ENCODE measurements at places on chromosomes 12 and 14.

GRCh38 chr14:51328064-51328771 is 88.2 kb downstream of the TMX1 start:
- DNase-seq, result no peak

DNA sequence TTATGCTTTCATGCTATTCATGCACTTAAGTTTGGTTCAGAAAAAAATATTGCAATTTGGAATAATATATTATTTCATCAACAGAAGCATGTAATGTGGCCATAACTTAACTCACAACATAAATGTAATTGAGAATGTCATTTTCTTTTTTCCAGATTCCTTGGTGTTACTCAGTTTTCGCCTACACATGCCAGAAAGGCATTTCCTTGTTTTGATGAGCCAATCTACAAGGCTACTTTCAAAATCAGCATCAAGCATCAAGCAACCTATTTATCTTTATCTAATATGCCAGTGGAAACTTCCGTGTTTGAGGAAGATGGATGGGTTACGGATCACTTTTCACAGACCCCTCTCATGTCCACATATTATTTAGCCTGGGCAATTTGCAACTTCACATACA is 14.4 kb downstream of the TRHDE start:
- DNase-seq, result no peak

DNA sequence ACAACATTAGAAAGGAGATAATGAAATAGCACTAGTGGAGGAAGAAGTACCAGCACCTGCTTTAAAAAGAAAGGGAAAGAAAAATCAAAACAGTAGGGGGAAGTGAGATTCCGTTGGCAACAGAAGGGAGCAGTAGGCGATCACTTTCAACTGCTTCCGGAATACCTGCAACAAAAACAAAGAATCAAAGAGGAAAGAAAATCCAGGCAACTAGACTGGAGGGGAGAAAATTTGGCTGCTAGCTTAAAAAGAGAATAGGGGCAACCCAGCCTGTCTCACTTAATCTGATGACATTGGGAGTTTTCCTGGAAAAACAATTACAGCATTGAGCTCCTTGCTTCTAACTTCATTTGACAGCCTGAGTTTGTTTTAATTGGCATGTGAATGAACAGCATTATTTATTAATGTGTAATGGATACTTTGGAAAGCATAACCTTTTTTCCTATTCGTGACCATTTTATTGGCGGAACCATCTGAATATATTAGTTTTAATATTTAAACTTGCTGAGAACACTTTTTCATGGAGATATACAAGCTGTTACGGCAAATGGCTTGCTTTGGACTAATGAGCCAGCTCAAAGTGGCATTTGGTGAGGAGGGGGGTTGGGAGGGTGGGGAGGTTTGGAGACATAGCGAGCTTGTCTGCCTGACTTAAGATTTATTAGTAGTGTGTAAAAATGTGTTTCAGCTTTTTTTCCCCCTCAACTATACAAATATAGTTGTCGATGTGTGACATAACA is 2.5 kb upstream of the DACT1 start:
- no peak for DNase-seq

DNA sequence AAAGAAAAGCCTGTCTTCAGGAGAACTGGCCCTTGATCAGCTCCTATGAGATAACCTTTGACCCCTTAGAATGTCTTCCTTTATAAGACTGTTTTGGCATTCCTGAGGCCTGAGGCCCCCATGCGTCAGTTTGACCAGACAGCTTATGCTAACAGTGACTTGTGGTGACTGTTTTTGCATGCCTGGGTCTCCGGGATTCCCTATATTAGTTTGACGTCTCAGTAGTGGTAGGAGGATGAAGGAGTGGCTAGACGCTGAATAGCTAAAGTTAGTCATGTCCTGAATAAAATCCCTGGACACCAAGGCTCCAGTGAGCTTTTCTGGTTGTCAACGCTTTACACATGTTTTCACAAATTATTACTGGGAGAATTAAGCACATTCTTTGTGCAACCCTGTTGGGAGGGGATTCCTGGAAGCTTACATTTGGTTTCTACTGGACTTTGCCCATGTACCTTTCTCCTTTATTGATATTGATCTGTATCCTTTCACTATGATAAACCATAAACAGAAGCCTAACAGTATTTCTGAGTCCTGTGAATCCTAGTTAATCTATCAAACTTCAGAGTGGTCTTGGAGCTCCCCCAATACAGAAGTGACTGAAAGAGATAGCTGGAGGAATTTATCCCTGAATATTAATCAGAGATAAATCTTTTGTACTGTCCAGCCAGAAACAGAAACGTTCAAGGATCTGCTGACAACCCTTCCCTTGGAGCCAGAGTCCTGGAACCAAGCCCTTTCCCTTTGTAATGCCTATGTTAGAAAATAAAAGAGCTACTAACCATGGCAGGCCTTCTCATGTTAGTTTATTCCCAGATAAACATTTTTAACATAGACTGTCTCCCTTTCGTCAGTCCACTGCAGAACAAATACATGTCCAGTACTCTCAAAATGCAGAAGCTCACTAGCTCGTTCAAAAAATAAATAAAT is 479.2 kb downstream of the RPS29 start:
- no peak for DNase-seq

GRCh38 chr12:25311506-25311905 is 60.8 kb upstream of the KRAS start:
- no peak for DNase-seq

- no peak for DNase-seq
Measured at GRCh38 chr12:58530742-58531062, 389.6 kb downstream of the LRIG3 start.

DNA sequence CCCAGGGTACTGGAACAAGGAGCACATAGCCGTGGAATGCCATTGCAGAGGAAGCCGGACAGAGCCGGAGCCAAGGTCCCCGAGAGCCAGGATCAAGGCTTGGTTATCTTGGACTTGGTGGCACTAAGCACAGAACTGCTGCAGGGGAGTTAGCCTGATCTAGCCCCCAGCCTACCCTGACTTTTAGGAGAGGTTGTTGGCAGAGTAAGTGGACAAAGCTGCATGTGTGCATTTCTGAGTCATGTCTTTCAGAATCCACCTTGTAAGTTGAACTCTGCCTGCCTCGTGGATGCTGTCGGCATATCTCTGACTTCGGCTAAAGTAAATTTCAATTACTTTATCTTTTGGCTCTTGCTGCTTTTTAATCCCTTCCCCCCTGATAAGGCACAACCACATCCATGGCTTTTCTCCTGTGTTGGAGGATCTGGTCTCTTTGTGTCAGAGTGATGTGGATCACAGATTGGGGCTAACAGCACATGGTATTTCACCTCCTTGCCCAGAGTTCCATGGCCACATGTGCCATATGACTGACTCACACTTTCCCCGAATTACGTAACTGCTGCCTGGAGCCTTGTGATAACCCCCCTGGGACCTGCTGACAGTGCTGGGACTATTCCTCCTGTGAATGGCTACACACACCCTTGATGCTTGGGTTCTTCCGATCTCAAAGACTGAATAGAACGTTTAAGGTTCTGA is 240.3 kb downstream of the EMP1 start:
- DNase-seq, result no peak

GRCh38 chr12:1832801-1833595 is 12.6 kb downstream of the LRTM2 start:
- DNase-seq, result no peak

GRCh38 chr12:73460212-73460611 is 1077.4 kb upstream of the ATXN7L3B start:
- DNase-seq, result no peak

- no peak for DNase-seq
Measured at GRCh38 chr14:50936016-50936340, 8.3 kb downstream of the PYGL start.

GRCh38 chr12:84056-84455 is 17.5 kb downstream of the IQSEC3 start:
- DNase-seq, result no peak

GRCh38 chr14:68634332-68634731 is 158.5 kb downstream of the ZFP36L1 start:
- DNase-seq, result no peak

GRCh38 chr14:32202998-32203882 is at the start of gene RNU6-8:
TSS of gene RNU6-8 (minus strand) at chr14:32203269.
- peak; percentile 83 for DNase-seq

GRCh38 chr12:132887513-132888351 is at the start of gene CHFR:
TSS of gene CHFR (minus strand) at chr12:132887605. CDS start at chr12:132887328, 277 bp downstream.
- peak; percentile 89 for DNase-seq

DNA sequence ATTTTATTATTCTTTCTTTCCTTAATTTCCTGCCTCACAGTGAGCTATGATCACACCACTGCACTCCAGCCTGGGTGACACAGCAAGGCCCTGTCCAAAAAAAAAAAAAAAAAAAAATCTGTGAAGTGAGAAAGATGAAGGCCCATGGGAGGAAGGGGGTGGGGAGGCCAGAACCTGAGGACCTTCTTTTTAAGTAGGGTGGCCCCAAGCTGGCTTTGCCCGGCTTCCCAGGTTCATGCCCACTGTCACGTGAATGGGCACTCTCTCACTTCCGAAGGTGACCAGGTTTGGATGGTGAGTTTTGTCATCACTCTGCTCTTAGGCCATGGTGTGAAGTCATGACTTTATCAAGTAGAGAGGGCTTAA is 82.3 kb downstream of the TNFAIP2 start:
- DNase-seq, result no peak

DNA sequence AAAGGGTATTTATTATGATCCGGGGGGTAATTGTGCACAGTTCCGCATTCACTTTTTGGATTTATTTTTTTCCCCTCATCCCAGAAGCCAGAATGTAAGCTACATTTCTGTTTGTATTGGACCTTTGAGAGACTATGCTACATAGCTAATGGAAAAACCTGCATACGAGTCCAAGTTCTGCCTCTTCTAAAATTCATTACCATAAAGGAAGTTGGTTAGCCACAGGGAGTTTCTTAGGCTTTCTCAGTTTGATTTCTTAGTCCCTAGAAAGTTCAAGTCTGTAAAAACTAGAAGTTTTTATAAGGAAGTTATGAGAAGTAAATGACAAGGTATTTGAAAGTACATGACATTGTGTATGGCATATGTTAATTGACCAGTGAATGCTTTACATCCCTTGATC is 138.7 kb downstream of the PDE3A start:
- no peak for DNase-seq

- no peak for DNase-seq
Measured at GRCh38 chr12:38610808-38611350, 294.3 kb downstream of the ALG10B start.

- DNase-seq, result no peak
Measured at GRCh38 chr12:57715786-57716185, 21.9 kb downstream of the OS9 start.

- DNase-seq, result no peak
Measured at GRCh38 chr14:71430678-71431376, 501.4 kb upstream of the RGS6 start.

DNA sequence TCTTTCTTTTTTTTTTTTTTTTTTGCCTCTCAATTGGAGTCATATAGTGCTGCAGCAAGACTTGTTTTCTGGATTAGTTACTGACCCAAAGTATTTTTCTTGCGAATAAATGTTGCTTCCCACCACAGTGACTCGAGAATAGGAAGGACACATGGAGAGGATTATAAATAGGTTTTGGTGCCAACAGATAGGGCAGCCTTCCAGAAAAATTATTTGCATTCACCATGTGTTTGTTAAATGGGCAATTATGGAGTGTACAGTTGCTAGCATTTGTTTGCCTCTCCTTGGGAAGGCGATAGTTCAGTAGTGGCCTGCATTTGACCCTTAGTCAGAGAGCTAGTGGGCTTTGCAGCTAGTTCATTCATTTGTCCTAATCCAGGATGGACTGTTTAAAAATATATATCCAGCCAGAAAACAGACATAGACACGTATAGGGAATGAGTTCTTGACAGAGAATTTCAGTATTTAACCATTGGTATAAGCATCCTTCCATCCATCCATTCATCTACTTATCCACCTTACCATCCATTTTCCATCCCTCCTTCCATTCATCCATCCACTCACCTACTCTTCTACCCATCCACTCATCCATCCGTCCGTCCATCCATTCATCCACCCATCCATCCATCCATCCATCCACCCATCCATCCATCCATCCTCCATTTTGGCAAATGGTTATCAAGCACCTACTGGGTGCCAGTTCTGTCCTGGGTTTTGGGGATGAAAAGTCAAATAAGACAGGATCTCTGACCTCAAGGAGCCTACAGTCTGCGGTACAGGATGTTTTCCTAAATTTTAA is 67.5 kb downstream of the CHST11 start:
- no peak for DNase-seq

DNA sequence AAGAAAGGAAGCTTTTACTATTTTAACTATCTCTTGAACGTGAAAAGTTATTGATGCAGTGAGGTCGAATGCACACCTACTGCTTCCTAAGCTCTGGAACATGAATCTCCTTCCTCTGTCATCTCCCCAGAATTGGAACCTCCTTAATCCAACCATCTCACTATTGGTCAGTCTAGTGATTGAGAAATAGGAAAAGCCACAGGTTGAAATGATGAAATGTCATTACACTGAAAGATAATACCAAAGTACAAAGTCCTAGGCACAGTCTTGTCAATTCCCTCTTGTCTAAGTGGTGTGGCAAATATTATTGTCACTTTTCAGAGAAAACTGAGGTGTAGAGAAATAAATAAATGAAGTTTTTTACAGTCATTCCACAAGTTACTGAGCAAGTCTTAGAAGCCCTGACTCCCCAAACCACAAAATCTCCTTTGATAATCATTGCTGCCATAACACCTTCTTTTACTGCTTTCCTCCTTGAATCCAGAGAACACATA is 19.5 kb upstream of the HIGD1C start:
- DNase-seq, result no peak

DNA sequence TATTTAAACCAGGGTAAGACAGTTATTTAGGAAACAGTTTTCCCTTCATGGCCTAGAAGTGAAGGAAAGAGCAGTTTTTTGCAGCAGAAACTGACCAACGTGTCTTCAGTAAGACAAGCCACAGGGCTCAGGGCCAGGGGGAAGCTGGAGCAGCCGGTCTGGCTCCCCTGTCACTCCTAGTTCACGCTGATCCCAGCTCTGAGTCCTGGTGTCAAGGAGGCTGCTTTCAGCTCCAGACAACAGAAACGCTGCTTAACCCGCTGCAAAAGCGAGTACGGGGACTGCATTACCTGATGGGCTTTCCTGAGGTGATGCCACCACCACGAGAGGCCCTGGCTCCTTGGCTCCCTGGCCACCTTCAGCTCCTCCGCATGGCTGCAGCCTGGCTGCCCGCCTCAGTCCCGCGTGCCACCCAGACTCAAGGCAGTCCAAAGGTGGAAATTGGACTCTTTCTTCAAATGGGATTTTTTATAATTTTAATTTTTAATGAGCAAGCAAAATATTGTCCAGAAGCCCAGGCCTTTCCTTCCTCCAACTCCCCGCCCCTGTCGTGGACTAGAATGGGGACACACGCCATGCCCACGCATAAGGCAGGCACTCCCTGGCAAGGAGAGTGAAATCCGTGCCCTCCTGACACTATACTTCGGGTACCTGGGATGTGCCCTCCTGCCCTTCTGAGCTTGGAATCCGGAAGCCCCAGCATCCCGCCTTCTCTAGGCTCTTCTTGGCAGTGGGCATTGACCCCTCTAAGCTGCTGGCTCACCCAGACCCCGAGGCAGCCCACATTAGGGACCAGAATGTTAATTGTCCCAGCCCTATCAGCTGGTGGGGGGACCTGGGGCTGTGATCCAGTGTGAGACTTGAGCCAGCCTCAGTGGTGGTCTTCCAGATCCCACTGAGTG is 85.0 kb downstream of the PAPOLA start:
- DNase-seq, result no peak

All from stimulated activated CD4-positive, alpha-beta T cell treated with anti-CD3 and anti-CD28 coated beads, Interleukin-1b, Interleukin-23, amount 100 ng/mL, for 4 hours (primary cell).